Daoy (cell line): ENCODE measurements at places on chromosomes 6 and 20. TPM values are rescaled to one million over a fixed set of nuclear protein-coding genes. Genes with fewer than 3 reads are reported as not detected.
A peak's percentile ranks its signal among the peaks of the same experiment; 100 is the strongest.

The GGTLC1 gene
- total RNA-seq, result not detected in 2 replicates

The CAP2 gene
- 16.1 and 16.4 TPM in 2 replicates for total RNA-seq

The RSPH4A gene
- total RNA-seq, result under 0.01 TPM in 1 of 2 replicates, not detected in the other

DNA sequence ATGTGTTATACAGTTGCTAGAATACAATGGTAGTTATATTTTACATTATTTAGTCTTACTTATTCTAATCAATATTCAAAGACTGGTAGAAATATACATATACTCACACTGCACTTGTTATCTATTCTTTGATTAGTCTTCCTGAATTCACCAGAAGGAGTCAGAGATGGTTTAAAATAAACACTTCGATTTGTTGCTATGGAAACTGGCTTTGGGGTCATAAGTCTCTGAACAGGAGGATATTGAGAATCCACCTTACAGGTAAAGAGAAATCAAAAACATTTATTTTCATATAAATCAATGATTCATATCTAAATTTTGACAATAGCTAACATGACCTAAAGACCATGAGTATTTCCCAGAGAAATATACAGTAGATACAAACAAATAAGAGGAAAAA is 41.6 kb downstream of the NUP153 start:
- no peak for DNase-seq

GRCh38 chr6:157748839-157749571 is 74.0 kb upstream of the SNX9 start:
- no peak for DNase-seq

DNA sequence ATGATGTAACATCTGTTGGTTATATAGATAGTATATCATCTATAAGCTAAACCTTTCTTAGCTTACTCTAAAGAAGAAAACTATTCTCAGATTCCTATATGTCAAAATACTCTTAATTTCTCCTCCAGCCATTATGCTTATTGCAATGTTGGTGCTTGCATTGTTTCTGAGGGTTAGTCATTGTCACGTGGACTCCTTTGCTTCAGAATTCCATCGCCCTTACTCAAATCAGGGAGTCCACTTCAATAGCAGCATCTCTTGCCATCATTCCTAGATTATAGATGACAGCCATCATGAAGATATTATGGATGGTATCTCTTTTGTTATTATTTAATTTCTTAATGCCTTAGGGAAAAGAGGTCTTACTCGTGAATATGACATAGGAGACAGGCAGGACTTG is 776.1 kb downstream of the TENT5A start:
- no peak for DNase-seq

DNA sequence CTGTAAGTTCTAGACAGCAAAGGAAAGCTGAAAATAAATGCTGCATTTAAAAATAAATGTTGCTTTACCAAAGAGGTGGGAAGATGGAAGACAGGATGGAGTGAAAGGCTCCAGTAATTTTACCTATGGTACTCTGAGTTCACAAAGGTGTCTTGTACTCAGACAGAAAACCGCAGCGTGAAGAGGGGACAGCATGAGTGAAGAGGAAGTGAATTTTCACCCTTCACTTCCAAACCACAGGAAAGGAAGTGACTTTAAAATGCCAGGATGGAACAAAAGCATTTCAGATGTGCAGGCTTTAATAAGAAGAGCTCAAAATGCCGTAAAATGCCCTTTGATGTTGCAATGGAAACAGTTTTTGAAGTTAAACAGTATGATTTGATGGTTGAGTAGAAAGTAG is 91.2 kb upstream of the TINAG start:
- DNase-seq, result peak; percentile 4

- DNase-seq, result no peak
Observed at GRCh38 chr6:112773187-112773586, 426.1 kb downstream of the RFPL4B start.

GRCh38 chr20:11520596-11520995 is 397.1 kb upstream of the BTBD3 start:
- no peak for DNase-seq

The GGT7 gene
- total RNA-seq, result 1.5 and 2.1 TPM in 2 replicates

GRCh38 chr20:38165966-38166702 is 1.1 kb upstream of the TGM2 start:
- no peak for DNase-seq

The SNAI1 gene
- total RNA-seq, result 1.3 and 1.7 TPM in 2 replicates

- peak; percentile 16 for DNase-seq
Observed at GRCh38 chr20:22414305-22414742, 170.0 kb downstream of the FOXA2 start.

DNA sequence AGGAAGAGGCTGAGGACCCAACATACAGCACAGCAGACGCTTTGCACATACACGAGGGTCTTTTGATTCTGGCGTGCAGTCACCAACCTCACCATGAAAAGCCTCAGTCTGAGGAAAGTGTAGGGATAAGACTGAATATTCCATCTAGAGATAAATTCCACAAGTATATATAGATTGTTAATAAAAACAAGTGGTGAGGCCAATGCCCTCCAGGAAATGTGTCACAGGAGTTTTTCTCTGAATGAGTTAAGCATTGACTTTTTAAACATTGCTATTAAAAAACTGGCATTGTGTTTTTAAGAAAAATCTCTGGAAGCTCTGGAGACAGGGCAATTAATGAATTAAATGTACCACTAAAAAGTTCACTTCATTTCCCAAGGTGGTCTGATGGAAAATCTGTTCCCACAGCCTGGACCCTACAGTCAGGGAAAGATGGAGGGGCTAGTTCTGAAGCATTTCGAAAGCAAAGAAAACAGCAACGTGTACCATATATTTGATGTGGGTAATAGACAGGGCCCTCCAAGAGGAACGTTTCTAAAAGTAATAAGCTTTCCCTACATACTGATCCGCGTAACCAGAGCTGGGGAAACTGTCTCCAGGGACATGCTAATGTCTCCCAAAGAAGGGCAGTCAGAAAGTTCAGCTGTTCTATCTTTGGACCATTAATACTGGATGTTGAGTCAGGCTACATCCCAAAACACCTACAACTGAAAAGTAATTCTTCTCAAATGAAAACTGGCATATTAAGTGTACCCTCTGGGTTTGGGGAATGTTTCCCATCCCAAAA is 301.1 kb downstream of the FOXC1 start:
- DNase-seq, result no peak

DNA sequence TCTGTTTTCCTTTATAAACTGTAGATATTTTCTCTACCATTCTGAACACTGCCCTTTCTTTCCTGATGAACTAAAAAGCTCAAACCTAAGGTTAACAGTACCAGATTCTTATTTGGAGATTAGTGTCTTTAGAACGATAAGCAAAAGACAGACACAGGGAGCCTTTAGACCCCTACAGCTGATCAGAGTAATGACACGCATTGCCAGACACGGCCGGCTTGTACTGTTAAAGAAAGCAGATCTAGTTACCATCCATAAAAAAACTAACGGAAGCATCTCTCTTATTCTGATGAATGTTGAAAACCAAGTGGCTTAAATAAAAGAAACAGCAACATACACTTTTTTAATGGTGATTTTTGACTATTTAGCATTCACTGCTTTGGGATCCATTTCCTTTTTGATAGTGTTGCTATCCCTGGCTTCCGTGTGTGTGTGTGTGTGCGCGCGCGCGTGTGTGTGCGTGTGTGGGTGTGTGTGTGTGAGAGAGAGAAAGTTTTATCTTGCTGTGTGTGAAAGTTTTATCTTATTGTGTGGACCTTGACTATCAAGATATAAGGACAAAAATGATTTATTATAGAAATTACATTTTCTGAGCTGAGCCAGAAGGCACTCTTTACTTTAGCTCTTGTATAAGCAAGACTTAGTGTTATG is 95.6 kb upstream of the SLC35B3 start:
- peak; percentile 53 for DNase-seq

The DUSP15 gene
- total RNA-seq, result 1.9 and 4.2 TPM in 2 replicates

DNA sequence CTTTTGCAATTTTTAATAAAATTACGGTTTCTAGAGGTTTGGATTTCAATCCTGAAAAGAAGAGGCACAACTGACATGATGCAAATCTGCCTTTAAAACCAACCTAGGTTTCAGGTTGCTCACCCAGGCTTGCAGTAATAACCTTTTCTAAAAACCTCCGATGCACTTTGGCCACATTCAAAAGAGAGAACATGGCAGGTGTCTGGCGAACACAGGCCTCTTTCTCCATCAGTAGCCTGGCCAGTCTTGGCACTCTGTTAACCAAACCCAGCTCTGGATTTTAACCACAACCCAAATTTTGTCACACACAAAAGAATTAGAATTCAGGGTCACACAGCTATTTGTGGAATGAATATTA is 55.8 kb upstream of the MAFB start:
- DNase-seq, result no peak

DNA sequence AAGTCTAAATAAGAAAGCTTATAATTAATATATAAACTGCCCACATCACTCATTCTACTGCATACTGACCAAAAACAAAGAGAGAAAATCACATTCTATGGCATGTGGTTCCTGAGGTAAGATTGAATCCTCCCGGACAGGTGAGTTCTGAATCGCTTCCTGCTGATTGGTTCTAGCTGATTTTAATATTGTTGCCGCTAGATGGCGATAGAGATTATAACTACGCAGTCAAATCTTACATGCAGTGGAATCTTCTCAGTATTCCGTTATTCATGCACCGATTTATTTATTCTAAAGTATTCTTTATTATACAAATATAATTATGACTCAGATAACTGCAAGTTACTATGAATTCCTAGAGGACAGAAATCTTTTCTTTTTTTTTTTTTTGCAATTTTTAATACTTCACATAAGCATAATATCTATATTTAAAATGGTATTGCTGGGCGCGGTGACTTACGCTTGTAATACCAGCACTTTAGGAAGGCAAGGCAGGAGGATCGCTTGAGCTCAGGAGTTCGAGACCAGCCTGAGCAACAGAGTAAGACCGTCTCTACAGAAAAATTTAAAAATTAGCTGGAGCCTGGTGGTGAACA is 24.2 kb upstream of the TMX4 start:
- peak; percentile 21 for DNase-seq

DNA sequence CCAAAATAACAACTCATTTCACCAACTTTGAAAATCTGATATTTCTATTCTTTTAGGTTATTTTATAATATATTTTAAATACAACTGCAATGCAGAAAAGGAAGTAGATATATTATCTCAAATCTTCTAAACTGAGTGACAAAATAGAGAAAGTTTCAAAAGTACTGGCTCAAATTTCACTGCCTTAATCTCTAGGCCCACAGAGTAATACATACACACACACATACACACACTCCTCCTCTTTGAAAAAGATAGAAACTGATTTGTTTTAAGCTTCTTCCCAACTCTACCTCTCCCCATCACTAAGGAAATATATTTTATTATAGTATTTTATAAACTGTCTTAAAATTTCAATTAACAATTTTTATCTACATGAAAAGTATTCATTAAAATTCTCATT is 36.2 kb downstream of the ARHGAP18 start:
- no peak for DNase-seq

The SLC22A23 gene
- 1.5 and 2.7 TPM in 2 replicates for total RNA-seq

The BPIFB4 gene
- not detected in 2 replicates for total RNA-seq

- no peak for DNase-seq
Observed at GRCh38 chr6:15280028-15280427, 34.2 kb downstream of the JARID2 start.

DNA sequence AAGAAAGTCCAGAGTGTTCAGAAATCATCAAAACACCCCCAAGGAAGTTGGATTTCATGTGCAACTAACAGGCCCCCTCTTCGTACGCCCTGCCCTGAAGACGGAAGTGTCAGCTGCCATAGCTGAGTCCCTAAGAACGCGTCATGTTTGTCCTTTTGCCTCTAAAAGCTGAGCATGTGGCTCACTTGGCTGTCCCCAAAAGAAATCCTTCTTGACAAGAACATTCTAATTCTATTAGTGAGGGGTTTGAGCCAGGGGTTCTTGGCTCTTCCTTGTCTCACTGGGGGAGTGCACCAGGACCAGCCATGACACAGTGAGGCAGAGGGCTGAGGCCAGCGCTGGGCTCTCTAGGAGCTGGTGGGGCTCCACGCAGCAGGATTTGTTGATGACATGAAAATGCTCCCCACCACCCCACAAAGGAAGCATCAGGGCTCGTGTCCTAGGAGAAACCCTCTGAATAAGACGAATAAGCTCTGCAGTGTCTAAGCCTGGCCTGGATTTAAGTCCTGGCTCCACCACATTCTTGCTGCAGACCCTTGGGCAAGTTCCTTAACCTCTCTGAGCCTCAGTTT is 20.0 kb upstream of the SPO11 start:
- no peak for DNase-seq

GRCh38 chr6:158825038-158825950 is 6.1 kb upstream of the EZR start:
- DNase-seq, result no peak

DNA sequence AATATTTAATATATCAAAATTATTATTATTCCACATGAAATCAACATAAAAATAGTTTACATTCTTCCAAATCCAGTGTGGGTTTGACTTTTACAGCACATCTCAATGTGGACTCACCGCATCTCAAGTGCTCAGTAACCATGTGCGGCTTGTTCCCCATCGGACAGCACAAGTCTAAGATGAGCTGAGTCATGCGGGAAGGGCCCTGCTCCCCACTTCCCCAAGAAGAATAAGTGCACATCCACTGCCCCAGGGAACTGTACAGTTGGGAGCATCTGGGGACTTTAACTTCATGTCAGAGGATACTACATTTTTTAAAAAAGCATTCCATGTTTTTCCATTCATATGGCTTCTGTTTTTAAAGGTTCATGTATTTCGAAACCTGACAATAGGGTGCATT is 325.6 kb downstream of the BTBD3 start:
- DNase-seq, result peak; percentile 4

DNA sequence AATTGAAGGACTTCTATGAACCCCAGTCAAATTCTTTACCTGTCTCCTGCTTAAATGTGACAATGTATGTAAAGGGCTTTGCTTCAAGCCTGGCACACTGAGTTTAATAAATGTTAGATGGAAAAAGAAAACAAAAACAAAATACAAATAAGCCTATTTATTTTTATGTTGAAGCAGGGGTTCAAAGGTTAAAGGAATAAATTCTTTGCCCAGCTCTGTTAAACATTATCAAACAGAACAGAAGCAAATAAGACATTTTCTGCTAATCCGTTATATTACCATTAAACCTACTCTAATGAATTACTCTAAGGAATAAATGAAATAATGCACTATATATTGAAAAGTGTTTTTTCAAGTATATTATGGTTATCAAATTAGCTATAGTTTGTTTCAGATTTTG is 182.5 kb upstream of the CEP162 start:
- no peak for DNase-seq

The HSPA12B gene
- 0.17 TPM in 1 of 2 replicates, not detected in the other for total RNA-seq

GRCh38 chr6:158021376-158021775 is 39.7 kb downstream of the SYNJ2 start:
- no peak for DNase-seq

- DNase-seq, result no peak
Observed at GRCh38 chr20:10313215-10313614, 94.6 kb downstream of the SNAP25 start.

The NQO2 gene
- 8.5 and 17.5 TPM in 2 replicates for total RNA-seq

GRCh38 chr6:132298344-132298949 is 102.8 kb downstream of the MOXD1 start:
- peak; percentile 29 for DNase-seq

DNA sequence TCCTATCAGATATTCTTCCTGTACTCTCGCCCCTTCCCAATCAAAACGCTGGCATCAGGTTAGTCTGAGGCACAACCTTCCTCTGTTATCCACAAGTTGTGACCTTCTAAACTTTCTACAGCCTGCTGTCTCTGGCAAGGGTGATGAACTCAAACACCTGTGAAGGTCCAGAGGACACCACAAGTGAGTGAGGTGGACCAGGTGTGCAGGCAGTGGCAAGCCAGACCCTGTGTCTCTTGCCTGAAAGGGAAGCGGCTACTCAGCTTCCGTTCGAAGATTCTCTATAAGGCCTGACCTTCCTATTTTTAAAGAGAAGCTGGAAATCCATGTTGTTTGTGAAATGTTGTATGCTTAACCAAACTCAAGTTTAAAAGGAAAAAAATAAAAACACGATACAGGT is 36.8 kb downstream of the GCM1 start:
- DNase-seq, result no peak
